Brain pericyte (primary cell): ENCODE measurements at places on chromosomes 1 and 21.

GRCh38 chr1:223771814-223772770 lies 59.8 kb downstream of the CAPN2 start:
- DNase-seq: peak; percentile 61

- DNase-seq: no peak
Observed at GRCh38 chr1:10108134-10108663, 75.4 kb downstream of the UBE4B start.

GRCh38 chr1:200474633-200475032 lies 64.8 kb upstream of the ZNF281 start:
- no peak for DNase-seq

- no peak for DNase-seq
Observed at GRCh38 chr1:196070940-196071339, 537.3 kb downstream of the KCNT2 start.

GRCh38 chr1:64839732-64840405 lies 95.0 kb downstream of the RAVER2 start:
- DNase-seq: no peak

DNA sequence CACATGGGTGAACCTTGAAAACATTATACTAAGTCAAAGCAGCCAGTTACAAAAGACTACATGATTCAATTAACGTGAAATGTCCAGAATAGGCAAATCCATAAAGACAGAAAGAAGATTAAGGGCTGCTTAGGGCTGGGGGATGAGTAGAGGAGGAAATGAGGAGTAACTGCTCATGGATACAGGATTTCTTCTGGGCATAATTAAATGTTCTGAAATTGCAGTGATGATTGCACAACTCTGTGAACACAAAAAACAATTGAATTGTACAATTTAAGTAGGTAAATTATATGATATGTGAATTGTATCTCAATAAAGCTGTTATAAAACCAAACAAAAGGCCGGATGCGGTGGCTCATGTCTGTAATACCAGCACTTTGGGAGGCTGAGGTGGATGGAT lies 52.2 kb downstream of the RERE start:
- DNase-seq: no peak

- no peak for DNase-seq
Observed at GRCh38 chr1:115793162-115793561, 24.6 kb upstream of the CASQ2 start.

GRCh38 chr1:203278082-203278884 lies 27.0 kb upstream of the BTG2 start:
- no peak for DNase-seq

- no peak for DNase-seq
Observed at GRCh38 chr1:209395169-209395568, 188.3 kb upstream of the CAMK1G start.

DNA sequence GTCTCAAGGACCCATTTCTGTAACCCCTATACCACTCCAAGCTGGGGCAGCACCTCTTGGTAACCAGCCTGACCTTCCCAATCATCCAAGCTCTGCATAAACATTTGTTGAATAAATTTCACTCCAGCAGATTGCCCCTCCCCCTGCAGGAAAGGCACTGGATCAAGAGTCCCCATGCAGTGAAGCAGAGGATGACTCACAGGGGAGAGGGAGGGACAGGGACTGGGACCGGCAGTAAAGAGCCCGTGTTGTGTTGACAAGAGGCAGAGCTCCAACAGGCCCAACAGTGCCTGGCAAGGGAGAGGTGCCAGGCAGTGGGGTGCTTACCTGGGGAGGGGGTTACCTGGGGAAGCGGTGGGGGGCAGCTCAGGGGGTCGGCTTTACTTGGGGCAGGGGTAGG lies 32.3 kb downstream of the SLC9A1 start:
- DNase-seq: no peak

GRCh38 chr1:111768023-111768422 lies 12.3 kb downstream of the DDX20 start:
- DNase-seq: no peak
